Hematopoietic multipotent progenitor cell treated with erythropoietin and hydrocortisone succinate and interleukin-3 and kit ligand, for 8 days (in vitro differentiated cells): ENCODE measurements at places on chromosomes 1 and 21.

- no peak for DNase-seq
These were observed 1.8 kb downstream of the CTTNBP2NL start for GRCh38 chr1:112397841-112398240.

DNA sequence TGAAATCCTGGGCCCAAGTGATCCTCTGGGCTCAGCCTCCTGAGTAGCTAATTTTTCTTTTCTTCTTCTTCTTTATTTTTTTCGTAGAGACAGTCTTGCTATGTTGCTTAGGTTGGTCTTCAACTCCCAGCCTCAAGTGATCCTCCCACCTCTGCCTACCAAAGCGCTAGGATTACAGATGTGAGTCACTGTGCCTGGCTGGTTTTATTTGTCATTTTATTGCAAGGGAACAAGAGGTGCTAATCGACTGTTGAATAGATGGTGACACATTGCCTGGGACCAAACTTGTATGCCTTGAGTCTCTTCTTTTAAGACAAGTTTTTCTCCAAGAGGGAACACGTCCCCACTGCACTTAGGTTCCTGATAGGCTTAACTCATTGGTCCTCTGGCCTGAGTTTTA, 20.0 kb upstream of the KLHDC8A start:
- DNase-seq, result no peak

DNA sequence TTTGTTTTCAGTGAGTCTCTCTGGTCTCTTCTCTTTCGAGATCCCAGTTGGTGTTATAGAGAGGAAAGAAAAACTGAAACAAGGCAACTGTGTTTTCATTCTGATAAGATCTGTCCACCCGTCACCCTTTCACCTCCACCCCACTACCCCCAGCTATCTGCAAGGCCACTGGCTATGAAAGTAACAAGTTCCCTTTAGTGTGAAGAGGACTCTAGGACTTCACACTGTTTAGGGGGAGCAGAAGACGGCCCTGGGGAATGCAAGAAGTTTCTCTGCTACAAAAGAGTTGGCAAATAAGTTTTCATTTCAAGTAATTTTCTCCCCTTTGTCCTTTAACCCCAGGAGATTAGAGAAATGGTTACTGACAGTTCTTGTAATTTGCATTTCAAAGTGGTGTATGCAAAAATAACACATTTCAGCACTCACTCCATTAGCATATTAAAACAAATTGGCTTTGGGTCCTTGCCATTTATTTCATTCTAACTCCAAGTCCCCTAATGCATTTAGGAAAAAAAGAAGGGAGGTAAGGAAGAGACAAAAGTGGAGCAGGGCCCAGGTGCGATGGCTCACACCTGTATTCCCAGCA, 79.6 kb upstream of the PPM1J start:
- DNase-seq, result no peak

- no peak for DNase-seq
These were observed 8.3 kb downstream of the FRRS1 start for GRCh38 chr1:99758073-99758511.

GRCh38 chr1:198162091-198162767, 5.4 kb downstream of the NEK7 start:
- DNase-seq, result peak; percentile 68

GRCh38 chr1:231041719-231042261, 1.7 kb upstream of the FAM89A start:
- peak; percentile 94 for DNase-seq

- DNase-seq, result peak; percentile 43
These were observed 22.7 kb upstream of the SLC2A1 start for GRCh38 chr1:42981255-42981805.

GRCh38 chr1:6037338-6037762, 8.3 kb upstream of the KCNAB2 start:
- DNase-seq, result no peak

GRCh38 chr1:10745886-10746455, 50.5 kb downstream of the CASZ1 start:
- DNase-seq, result no peak

DNA sequence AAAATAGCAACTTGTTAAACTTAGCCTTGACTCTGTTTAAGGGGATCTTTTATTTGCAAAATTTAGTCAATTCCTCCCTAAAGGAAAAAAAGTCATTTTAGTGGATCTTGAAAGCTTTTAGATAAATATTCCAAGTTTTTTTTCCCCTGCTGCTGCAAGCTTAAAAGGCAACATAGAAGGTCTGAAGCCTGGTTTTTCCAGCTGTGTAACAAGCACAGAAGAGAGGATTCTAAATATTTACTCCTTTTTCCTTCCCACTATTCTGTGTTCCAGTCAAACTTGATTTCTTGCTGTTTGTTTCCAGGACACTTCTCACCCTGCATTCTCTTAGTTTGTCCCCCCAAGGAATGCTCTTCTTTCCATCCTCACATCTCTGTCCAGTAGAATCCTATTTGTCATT, 86.7 kb downstream of the NFIA start:
- no peak for DNase-seq

GRCh38 chr1:174768516-174768915, 231.2 kb upstream of the CACYBP start:
- no peak for DNase-seq

GRCh38 chr1:229461032-229461668, 27.3 kb upstream of the ACTA1 start:
- no peak for DNase-seq

DNA sequence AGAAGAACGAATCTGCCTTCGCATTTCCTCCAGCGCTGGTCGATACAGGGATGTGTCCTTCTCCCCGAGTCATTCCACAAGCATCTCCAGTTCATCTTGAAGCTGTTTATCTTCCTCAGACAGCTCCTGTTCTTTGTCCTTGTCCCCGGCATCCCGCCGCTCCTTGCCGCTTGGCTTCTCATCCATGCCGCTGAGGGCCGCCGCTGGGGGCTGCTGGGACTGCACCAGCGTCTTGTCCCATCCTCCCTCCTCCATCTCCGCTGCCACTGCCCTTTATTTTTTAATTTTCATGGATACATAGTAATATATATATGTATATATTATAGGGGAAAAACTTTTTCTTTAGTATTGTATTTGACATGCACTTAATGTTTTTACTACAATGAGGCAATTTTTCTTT, 53.4 kb downstream of the FMN2 start:
- DNase-seq, result no peak
